ENCODE measurements at places on chromosomes 6 and 20. TPM values are rescaled to one million over a fixed set of nuclear protein-coding genes. Genes with fewer than 3 reads are reported as not detected.

TCF15 gene
- polyA plus RNA-seq: 0.64 TPM

RIPOR3 gene
- 9.3 TPM for polyA plus RNA-seq

OPN5 gene
- 0.06 TPM for polyA plus RNA-seq

RBBP8NL gene
- 9.6 TPM for polyA plus RNA-seq

CST2 gene
- 0.07 TPM for polyA plus RNA-seq

TMEM74B gene
- 58.5 TPM for polyA plus RNA-seq

CLPSL1 gene
- polyA plus RNA-seq: not detected

IL20RA gene
- 2.5 TPM for polyA plus RNA-seq

LRRC1 gene
- polyA plus RNA-seq: 40.6 TPM

PPP1R16B gene
- 3.5 TPM for polyA plus RNA-seq

PTCRA gene
- polyA plus RNA-seq: 0.15 TPM

IL17F gene
- polyA plus RNA-seq: 0.55 TPM

THBS2 gene
- polyA plus RNA-seq: 10.7 TPM

FOXS1 gene
- 0.96 TPM for polyA plus RNA-seq
